Activated CD4-positive, alpha-beta T cell treated with anti-CD3 and anti-CD28 coated beads, Interleukin-10, Interleukin-2, amounts not matched to agents 100 ng/mL and 50 ng/mL, durations not matched to agents 16 hours and 8 hours (primary cell): ENCODE measurements at places on chromosomes 2 and 18.
A peak's percentile ranks its signal among the peaks of the same experiment; 100 is the strongest.

- no peak for DNase-seq
These were observed 307.1 kb downstream of the GRB14 start for GRCh38 chr2:164314148-164314547.

GRCh38 chr2:30765876-30766470, 41.3 kb downstream of the CAPN13 start:
- no peak for DNase-seq

- no peak for DNase-seq
These were observed 23.5 kb downstream of the EMX1 start for GRCh38 chr2:72940786-72941185.

DNA sequence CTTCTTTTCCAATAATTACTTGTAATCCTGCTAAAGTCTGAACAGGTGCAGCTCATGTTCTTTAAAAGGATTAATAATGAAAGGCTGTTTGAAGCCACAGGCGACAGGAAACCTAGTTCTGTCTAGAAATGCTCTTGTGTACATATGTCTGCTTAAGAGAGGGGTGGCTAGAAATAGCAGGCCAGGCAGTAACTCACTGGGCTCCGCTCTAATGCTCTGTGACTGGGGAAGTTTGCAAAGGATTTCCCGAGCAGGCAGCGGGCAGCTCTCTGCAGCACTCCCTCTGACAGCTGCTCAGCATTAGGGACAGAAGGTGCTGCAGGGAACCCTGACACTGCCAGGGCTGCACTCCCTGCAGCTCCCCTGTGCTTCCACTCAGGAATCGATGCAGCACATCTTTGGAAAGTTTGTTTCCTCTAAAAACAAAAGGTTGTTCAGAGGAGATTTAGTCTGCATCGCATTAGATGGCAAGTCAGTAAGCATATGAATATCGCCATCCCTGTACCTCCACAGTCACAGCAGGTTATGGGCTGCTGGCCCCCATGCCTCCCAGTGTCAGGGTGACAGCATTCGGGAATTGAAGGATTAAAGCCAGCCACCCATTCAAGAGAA, 33.1 kb upstream of the TTC39C start:
- DNase-seq, result no peak

- DNase-seq, result no peak
These were observed 454.4 kb upstream of the ACVR2A start for GRCh38 chr2:147390475-147390874.

GRCh38 chr2:49487139-49487538, 332.8 kb upstream of the FSHR start:
- no peak for DNase-seq

DNA sequence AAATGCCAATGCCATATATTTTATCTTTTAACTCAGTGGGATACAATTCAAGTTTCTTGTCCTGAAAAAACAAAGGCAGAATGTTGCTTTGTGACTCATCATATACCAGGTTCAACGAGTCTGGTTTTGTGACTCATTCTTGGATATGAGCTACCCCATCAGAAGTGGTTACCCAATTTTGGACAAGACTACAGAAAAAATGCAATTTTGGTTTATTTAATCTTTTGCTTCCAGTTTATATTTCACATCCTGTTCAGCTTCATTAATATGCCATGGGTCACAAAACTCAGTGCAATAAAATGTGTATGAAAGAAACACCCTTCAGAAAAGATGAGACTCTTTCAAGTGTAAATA, 25.0 kb downstream of the FN1 start:
- peak; percentile 71 for DNase-seq

- DNase-seq, result no peak
These were observed 79.9 kb downstream of the EPAS1 start for GRCh38 chr2:46377101-46377581.

GRCh38 chr2:216735086-216735485, 39.7 kb upstream of the IGFBP5 start:
- DNase-seq, result no peak

- no peak for DNase-seq
These were observed 395.4 kb upstream of the TCF4 start for GRCh38 chr18:55983433-55983832.

DNA sequence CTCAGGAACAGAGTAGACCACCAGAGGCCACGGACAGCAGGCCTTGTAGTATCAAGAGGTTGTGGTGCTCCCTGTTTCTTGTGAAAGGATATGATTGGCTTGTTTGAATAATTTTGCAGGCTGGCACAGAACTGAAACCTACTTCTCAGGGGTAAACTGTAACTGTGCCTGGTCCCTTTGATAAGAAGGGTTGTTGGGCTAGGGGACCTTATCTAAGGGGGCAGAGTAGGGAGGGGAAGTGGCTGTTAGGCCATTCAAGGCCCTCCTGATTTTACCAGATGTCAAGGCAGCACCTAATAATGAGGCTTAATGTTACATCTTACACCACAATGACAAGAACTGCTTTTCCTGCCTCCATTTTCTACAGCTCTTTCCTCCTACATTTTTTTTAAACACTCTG, 45.6 kb downstream of the GPR39 start:
- DNase-seq, result no peak

DNA sequence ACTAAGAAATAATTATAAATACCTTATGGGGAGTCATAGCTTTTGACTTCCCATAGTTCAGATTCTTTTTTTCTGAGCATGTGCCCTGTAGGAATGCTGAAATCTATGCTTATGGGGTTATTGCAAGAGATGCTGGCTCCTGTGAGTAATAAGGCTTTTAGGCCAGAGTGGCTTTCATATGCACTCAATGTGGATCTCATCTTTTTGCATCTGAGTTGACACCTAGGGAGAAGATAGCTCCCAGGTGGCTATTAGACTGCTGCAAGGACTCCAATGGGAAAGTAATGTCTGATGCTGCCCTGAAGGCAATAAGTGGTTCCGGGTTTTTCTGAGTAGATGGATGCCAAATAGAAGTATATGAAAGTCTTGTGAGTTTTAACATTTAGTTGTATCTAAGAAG, 21.0 kb downstream of the DNAH6 start:
- DNase-seq, result no peak

DNA sequence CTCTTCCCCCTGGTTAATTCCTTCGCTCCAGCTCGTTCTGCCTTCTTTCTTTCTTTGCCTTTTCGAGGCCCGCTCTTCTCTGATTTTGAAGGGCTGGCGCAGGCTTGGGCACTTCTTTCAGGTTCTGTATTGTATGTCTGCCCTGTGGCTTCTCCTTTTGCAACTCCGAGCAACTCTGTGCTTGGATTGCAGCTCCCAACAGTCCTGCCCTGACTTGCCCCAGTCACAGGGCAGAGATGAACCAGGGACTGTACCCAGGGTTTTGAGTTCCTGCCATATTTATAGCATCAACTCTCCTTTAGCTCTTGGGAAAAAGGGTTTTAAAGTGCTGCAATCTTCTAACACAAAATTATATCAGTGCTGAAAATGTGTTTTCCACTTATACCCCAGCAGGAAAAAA, 31.1 kb upstream of the CD8A start:
- DNase-seq, result no peak

GRCh38 chr2:176138923-176139660, 9.6 kb downstream of the HOXD8 start:
- DNase-seq, result no peak

- DNase-seq, result no peak
These were observed 41.4 kb upstream of the GPR75 start for GRCh38 chr2:53901192-53901591.
